ENCODE measurements at places on chromosomes 11 and 22.

DNA sequence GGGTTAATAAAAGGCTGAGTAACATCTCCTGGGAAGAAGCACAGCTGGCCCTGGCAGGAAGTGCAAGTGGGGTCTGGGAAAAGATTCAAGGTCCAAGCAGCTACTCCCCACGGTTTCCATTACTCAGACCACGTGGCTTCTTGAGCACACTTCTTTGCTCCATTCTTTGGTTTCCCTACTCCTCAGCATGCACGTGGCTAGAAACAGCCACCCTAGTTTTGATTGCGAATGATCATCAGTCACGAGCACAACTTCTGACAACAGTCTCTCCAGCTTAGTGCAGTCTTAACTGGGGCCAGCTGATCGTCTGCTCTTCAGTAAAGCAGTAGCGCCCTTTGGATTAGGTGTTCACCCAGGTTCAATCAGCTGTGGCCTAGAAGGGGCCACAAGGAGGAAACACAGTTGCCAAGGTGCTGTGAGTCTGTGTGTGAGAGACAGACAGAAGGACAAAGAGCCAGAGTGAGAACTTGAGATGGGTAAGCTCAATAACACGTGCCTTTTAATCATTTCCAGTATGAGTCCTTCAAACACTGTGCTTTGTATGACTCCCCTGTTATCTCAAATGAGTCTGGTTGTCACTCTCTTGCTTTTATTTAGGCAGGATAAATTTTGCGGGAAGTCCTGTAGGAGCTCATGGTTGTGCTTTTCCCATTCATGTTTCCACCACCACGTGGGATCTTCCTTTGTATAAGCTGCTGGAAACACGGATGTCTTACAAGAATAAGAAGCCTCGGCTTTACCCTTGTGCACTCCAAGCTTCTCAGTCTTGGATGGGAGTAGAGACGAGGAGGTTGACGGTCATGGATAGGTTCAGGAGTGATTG is 901 bp upstream of the PARVA start:
- no peak for DNase-seq

GRCh38 chr22:48366591-48366990 is 1461.1 kb downstream of the BRD1 start:
- no peak for DNase-seq

DNA sequence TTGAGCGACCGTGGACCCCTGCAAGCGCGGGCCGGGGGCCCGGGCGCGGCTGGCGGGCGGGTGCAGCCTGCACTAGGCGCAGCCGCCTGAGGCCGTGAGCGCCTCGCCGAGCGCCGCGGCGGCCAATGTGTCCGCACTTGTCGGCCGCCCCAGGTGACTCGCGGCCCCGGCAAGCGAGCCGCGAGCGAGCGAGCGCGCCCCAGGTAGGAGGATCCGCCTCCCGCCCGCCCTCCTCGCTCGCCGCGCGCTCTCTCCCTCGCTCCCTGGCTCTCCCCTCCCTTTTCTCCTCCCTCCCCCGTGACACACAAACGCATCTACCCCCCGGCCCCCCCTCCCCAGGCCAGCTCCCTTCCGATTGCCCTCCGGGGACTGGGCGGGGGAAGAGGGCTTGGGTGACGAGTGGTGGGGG is at the start of gene WNT7B:
WNT7B (minus strand) TSS at position 160 of the 409 bp plus-strand sequence. CDS start 408 bp downstream, outside the sequence.
- DNase-seq, result no peak

- DNase-seq, result peak; percentile 66
Measured at GRCh38 chr11:102287964-102288724, 29.1 kb upstream of the BIRC3 start.

DNA sequence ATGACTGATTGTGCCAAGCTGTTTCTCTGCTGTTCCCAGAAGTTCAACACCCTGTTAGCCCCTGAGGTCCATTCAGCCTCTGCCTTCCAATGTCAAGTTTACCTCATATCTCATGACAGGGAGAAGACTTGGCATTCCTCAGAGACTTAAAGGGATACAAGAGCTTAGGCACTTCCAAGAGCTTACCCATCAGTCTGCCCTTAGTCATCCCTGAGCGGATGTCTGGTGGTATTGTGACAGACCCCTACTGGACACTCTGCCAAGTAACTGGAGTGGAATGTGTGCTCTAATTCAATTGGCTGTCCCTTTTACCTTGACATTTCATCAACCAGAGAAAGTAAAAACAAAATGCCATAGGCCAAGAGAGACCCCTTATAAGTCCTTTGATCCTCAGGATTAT is 151.5 kb downstream of the AASDHPPT start:
- DNase-seq, result no peak

GRCh38 chr11:15918212-15918611 is 438.1 kb downstream of the SOX6 start:
- DNase-seq, result no peak

All from CD14-positive monocyte (primary cell).